Gastrocnemius medialis (tissue), 4 donors: ENCODE measurements at places on chromosomes 3 and 15. TPM values are rescaled to one million over a fixed set of nuclear protein-coding genes. Genes with fewer than 3 reads are reported as not detected.

- peaks cover 19% of the 10 kb centered on the region for H3K4me1 ChIP-seq
- H3K27ac ChIP-seq: peak overlapping the region; percentile 62
- H3K27me3 ChIP-seq: no peaks in the 10 kb centered on the region
- peak; percentile 91 for DNase-seq
- H3K4me3 ChIP-seq: peak overlapping the region; percentile 65
These were observed 83.4 kb downstream of the FAM43A start for GRCh38 chr3:194769020-194769643.

- H3K36me3 ChIP-seq: peaks cover 27% of the 10 kb centered on the region
- no peaks in the 10 kb centered on the region for H3K27me3 ChIP-seq
- DNase-seq: no peak
These were observed 7.6 kb downstream of the GDPGP1 start for GRCh38 chr15:90241343-90242192.

DNA sequence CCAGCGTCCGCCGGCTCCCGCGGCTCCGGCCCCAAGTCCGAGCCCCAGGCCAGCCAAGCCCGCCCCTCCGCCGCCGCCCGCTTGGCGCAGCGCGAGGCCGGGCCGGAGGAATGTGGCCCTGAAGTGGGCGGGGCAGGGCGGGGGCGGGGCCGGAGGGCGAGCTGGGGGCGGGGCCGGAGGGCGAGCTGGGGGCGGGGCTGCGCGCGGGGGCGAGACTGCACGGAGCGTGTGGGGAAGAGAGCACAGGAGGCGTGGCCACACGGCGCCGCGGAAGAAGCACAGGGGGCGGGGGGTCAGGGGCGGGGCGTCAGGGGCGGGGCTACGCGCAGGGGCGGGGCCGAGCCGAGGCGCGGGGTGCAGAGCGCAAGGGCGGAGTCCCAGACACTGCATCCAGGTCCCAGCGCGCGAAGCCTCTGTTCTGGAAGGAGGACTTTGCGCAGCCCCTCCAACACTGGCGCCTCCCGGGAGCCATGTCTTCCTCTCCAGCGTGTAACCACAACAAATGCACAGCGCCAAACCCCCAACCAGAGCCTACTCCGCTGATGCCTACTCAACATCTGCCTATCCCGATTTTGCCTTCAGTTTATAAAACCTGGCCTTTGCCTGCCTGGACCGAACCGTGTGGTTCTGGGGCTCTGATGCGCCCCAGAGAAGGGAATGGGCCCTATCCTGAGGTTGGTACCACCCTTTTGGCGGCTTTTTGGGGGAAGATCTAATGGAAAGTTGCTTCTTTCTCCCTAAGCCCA lies 105.5 kb downstream of the IQSEC1 start:
- peak; percentile 89 for DNase-seq
- H3K27ac ChIP-seq: peak overlapping the region; percentile 83
- peak overlapping the region; percentile 77 for H3K4me3 ChIP-seq
- no peaks in the 10 kb centered on the region for H3K36me3 ChIP-seq

DNA sequence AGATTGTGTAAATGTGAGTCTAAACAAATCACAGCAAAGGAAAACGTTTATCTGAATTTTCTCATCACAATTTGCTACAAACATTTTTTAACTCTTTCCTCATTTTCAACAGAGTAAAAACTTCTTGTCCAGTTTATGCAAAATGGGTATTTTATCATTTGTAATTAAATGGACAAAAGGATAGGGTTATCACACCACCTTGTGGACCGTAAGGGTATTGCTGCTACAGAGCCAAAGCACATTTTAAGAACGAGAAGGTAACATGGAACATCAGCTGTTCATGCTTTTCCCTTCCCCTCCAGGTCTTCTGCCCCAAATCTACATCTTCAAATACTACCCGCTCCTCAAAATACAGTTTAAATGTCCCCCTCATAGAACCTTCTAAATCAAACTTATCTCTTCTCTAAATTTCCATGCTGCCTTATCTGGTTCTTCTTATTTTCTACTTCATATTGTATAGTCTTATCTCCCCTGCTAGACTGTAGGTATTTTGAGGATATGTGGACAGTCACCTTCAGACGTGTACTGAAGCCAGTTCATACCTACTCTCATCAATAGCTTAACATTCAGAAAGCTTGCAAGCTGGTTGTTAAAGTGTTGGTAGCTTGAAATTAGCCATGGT lies 12.8 kb upstream of the SETMAR start:
- DNase-seq: no peak
- H3K36me3 ChIP-seq: no peaks in the 10 kb centered on the region
- H3K4me3 ChIP-seq: no peak overlapping the region
- no peaks in the 10 kb centered on the region for H3K4me1 ChIP-seq
- no peak overlapping the region for H3K27ac ChIP-seq

- no peak overlapping the region for H3K4me3 ChIP-seq
- no peak for DNase-seq
- H3K4me1 ChIP-seq: peaks cover 18% of the 10 kb centered on the region
- H3K27me3 ChIP-seq: no peaks in the 10 kb centered on the region
These were observed 67.7 kb downstream of the MGLL start for GRCh38 chr3:127754411-127755304.

DNA sequence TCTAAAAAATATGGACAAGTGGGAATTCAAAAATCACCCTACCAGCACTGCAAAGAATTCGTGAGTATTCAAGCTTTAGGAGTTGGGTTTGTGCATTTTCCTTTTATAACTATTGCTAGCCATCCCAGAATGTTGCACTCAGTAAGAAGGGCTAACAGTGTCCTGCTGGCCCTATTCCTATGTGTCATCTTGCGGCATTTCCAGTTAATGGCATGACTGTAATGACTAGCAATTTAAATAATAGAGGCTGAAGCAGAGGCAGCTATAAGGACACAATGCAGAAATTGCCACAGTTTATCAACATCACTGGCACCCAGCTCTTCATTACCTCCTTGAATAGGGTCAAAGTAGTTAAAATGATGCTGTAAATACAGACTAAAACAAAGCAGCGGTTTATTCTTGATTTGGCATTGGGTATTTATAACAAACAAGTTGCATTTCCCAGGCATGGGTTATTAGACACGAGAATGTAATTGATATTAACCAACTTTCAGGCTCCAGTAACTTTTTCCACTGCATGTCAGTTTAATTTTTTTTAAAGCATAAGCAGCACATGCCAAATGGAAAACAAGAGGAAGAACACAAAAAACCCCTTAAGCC lies 177.6 kb downstream of the FHIT start:
- H3K4me3 ChIP-seq: no peak overlapping the region
- no peaks in the 10 kb centered on the region for H3K4me1 ChIP-seq
- H3K27me3 ChIP-seq: no peaks in the 10 kb centered on the region
- H3K27ac ChIP-seq: no peak overlapping the region
- no peak for DNase-seq
- no peaks in the 10 kb centered on the region for H3K36me3 ChIP-seq

DNA sequence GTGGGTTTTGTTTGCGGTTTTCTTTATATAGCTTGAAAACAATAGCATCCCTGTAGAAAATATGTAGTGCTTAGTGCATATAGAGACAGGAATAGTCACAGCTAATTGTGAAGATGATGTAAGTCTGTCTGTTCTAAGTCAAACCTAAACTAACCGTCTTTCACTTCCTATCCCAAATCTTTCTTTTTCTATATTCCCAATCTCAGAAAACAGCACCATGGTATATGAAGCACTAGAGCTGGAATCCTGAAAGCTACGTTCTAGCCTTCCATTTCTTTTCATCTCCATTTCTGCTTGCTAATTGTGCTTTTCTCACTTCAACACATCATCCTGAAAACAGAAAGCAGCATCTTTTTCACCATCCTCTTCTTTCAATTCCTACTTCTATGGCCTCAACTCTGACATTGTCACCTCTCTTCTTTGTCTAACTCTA lies 1235.5 kb downstream of the ROBO2 start:
- H3K27me3 ChIP-seq: no peaks in the 10 kb centered on the region
- no peak for DNase-seq
- no peaks in the 10 kb centered on the region for H3K4me1 ChIP-seq

GRCh38 chr3:121592856-121593702 lies at the start of gene FBXO40:
TSS of gene FBXO40 (plus strand) at chr3:121593379. CDS start at chr3:121620576, 27,197 bp downstream.
- peak within 1 kb of the TSS; percentile 94 for H3K27ac ChIP-seq
- H3K27me3 ChIP-seq: no peaks in the 10 kb centered on the region
- H3K4me3 ChIP-seq: peak within 1 kb of the TSS; percentile 53

DNA sequence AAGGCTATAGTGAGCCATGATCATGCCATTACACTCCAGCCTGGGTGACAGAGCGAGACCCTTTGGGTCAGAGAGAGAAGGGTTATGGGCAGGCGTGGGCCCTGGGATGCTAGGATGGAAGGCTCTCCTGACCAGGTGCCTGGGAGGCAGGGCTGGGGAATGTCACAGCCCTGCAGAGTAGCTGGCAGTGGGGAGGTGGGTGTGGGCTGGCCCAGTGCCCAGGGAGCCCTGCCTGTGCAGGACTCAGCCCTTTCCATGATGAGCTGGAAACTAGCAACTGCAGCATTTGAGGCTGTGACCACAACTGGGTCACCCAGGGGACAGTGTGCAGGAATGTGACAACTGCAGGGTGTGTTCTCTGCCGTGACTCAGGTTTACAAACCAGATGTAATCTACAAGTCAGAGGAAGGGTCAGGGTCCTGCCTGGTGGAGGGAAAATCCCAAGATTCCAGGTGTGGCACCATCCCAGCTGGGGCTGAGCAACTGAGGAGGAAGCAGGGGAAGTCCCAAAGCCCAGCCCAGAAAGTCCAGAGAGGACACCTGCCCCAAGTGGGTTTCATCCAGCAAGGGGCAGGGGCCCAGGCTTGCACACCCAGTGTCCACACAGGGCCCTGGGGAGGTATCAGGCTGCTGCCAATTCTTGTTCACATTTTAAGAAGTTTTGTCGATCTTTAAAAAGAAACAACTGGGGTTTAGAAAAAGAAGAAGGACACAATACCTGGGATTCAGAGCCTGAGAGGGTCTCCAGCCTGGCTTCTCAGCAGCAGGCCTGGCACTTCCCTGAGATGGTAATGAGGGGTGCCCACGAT lies 45.5 kb downstream of the SLC28A1 start:
- no peak overlapping the region for H3K27ac ChIP-seq
- no peak for DNase-seq
- no peak overlapping the region for H3K4me3 ChIP-seq
- H3K27me3 ChIP-seq: no peaks in the 10 kb centered on the region

DNA sequence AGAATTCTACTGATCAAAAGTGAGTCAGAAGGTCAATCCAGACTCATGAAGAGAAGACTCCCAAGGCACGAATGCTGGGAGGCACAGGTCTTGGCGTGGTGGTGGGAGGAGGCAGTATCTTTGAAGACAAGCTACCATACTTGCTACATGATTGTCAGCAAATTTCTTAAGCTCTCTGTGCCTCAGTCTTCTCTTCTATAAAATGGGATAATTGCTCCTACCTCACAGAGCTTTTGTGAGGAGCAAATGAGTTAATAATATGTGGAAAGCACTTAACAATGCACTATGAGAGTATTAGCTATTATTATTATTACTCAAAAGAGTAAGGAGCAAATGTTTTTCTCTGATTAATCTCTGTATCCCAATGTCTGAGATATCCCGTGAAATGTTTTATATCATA lies 36.2 kb downstream of the EHD4 start:
- peak overlapping the region; percentile 69 for H3K27ac ChIP-seq
- no peaks in the 10 kb centered on the region for H3K36me3 ChIP-seq
- DNase-seq: no peak
- no peaks in the 10 kb centered on the region for H3K27me3 ChIP-seq
- H3K4me3 ChIP-seq: no peak overlapping the region

- H3K4me1 ChIP-seq: no peaks in the 10 kb centered on the region
- H3K27me3 ChIP-seq: no peaks in the 10 kb centered on the region
- H3K27ac ChIP-seq: no peak overlapping the region
- no peaks in the 10 kb centered on the region for H3K36me3 ChIP-seq
- DNase-seq: no peak
- H3K4me3 ChIP-seq: no peak overlapping the region
These were observed 101.2 kb upstream of the WNT5A start for GRCh38 chr3:55588146-55588765.

DNA sequence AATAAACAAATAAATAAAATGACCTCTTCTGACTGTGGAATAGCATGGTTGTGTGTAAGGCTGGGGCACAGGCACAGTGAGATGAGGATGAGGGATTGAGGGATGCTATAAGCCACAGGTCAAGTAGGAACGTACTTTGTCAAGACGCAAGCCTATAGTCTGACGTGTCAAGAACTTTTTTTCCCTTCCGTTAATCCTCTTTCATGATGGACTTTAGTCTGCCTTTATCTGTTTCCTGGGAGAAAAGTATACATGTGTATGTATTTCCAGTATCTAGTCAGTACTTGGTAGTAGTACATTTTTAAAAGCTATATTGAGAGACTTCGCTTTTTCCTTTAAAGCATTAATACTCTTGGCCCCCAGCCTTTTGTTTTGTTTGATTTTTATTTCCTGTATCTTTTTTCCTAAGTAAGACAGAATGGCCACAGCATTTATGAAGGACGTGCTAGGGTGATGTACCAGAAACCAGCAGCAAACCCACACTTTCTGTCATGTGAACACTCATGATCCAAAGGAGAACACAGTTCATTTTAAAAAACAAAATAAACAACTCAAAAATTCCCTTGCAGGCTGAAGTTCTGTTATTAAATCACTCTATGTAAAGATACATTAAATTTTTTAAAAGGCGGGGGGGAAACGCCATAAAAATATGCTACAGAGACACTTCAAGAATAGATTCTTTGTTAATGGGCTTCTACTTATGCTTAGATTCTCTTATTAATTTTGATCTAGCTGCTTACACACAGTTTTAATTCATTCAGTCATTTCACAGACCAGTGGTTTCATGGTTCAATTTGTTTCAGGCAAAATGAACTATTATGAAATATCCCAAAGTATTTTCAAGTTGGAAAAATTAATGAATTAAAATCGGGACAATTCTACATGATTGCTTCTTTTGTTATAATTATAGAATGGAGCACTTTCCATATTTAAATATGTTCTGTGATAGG lies 114.7 kb downstream of the SNRK start:
- no peaks in the 10 kb centered on the region for H3K36me3 ChIP-seq
- DNase-seq: no peak
- no peak overlapping the region for H3K4me3 ChIP-seq
- no peaks in the 10 kb centered on the region for H3K27me3 ChIP-seq
- H3K4me1 ChIP-seq: peaks cover 9% of the 10 kb centered on the region

- H3K4me1 ChIP-seq: no peaks in the 10 kb centered on the region
- H3K4me3 ChIP-seq: no peak overlapping the region
- H3K27ac ChIP-seq: no peak overlapping the region
- H3K36me3 ChIP-seq: no peaks in the 10 kb centered on the region
- H3K27me3 ChIP-seq: no peaks in the 10 kb centered on the region
- no peak for DNase-seq
These were observed 59.0 kb downstream of the APBA2 start for GRCh38 chr15:28944696-28945300.

- DNase-seq: no peak
- H3K4me3 ChIP-seq: no peak overlapping the region
- H3K4me1 ChIP-seq: no peaks in the 10 kb centered on the region
- no peak overlapping the region for H3K27ac ChIP-seq
- H3K27me3 ChIP-seq: no peaks in the 10 kb centered on the region
- H3K36me3 ChIP-seq: no peaks in the 10 kb centered on the region
These were observed 7.4 kb downstream of the RRP9 start for GRCh38 chr3:51934139-51934850.

LYZL4 gene
- total RNA-seq: not detected

ECE2 gene
- not detected for total RNA-seq

CTXN2 gene
- not detected for total RNA-seq

WDR93 gene
- total RNA-seq: not detected

ST8SIA2 gene
- total RNA-seq: not detected

SLC22A13 gene
- not detected for total RNA-seq

SLC38A3 gene
- total RNA-seq: 7.1 TPM

ECT2 gene
- total RNA-seq: 4.0 TPM

ESYT3 gene
- total RNA-seq: 0.20 TPM

SPRED1 gene
- total RNA-seq: 6.6 TPM

CLRN1 gene
- total RNA-seq: not detected

ANP32A gene
- total RNA-seq: 27.1 TPM
